ENCODE measurements at places on chromosomes 12 and 14.

- DNase-seq, result no peak
These were observed 150.1 kb downstream of the PRKCH start for GRCh38 chr14:61471297-61472005.

- no peak for DNase-seq
These were observed 7.9 kb downstream of the CD9 start for GRCh38 chr12:6208130-6208529.

- no peak for DNase-seq
These were observed 51.9 kb downstream of the GALNT9 start for GRCh38 chr12:132277374-132277941.

DNA sequence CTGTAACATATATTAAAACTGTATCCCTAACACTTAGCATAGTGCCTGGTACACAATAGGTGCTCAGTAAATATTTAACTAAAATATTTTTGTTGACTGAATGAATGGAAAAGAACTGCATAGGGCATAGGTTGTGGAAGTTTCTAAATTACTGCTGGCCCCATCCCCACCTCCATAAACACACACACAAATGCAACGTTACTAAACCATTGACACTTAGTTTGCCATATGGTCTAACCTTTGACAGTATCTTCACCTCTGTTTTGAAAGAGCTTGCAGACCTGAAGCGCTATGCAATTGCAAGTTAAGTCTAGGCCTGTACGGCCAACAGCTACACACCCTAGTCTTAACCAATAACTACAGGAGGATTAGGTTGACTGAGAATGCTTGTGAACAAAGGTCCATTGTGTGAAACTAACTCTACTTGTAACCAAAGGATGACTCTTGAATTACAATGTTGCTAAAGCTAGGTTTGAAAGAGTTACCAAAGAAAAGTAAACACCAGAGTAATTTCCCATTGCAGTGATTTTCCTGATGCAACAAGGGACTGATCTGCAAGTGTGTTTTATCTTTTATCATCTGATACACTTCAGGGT lies 924 bp upstream of the MANSC1 start:
- DNase-seq, result no peak

DNA sequence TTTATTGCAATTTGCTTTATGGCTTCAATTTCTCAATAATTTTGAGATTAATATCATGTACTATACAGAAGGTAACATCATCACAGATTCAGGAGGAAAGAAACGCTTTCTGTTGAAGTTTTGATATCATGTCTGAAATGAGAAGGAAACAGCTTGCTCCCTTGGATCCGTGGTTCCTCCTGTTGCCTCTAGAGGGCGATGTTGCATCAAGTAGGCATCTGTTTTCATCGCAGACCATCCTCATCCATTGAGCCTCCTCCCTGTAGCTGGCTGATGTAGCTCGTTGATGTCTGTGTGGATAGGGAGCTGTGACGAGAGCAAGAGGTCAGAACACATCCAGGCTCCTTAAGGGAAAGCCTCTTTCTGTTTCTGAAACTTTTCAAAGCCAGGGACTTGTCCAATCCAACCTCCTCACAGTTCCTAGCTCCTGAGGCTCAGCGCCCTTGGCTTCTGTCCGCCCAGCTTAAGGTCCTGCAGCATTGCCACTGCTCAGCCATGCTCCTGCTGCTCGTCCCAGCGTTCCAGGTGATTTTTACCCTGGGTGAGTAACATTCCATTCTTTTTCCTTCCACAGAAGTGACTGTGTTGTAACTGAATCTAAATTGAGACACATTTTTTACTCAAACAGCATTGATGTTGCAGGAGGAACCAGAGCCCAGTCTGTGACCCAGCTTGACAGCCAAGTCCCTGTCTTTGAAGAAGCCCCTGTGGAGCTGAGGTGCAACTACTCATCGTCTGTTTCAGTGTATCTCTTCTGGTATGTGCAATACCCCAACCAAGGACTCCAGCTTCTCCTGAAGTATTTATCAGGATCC lies 304.8 kb upstream of the OR4E1 start:
- no peak for DNase-seq

DNA sequence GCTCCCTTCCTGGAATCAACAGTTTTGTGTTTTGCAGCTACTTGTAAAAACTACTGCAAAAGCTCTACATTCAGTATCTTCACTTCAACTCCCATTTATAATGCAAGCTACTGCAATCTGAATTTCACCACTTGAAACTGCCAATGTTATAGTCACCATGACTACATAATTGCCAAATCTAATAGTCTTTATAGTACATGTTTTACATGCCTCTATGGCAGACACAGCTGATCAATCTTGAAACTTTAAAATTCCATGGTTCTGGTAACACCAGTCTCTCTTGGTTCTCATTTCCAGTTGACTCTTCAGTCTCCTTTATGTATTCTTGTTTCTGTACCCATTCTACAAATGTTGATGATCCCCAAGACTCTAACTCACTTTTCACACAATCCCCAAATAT lies 185.9 kb downstream of the MED13L start:
- DNase-seq, result no peak

GRCh38 chr14:105064721-105065143 lies 498 bp downstream of the GPR132 start:
- DNase-seq, result no peak

GRCh38 chr14:31194661-31195060 lies 12.9 kb downstream of the HECTD1 start:
- DNase-seq, result no peak

GRCh38 chr14:22433069-22433468 lies 156.0 kb downstream of the DAD1 start:
- DNase-seq, result no peak

DNA sequence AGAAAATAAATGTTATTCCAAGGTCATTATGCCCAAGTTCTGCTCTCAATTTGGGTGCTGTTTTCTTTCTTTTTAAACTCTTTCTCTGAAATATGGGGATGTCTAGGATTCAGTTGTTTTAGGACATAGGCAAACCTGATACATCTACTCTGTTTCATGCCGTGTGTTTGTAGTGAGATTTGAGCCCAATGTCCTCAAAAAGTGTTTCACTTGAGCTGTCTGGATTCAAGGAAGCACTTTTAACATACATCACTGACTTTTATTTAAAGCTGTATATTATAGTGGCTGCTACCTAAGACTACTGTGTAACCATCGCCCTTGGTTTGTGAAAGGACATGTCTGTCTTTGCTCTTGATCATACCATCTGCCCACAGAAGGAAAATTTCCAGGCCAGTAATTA lies 709.3 kb upstream of the STXBP6 start:
- DNase-seq, result no peak

DNA sequence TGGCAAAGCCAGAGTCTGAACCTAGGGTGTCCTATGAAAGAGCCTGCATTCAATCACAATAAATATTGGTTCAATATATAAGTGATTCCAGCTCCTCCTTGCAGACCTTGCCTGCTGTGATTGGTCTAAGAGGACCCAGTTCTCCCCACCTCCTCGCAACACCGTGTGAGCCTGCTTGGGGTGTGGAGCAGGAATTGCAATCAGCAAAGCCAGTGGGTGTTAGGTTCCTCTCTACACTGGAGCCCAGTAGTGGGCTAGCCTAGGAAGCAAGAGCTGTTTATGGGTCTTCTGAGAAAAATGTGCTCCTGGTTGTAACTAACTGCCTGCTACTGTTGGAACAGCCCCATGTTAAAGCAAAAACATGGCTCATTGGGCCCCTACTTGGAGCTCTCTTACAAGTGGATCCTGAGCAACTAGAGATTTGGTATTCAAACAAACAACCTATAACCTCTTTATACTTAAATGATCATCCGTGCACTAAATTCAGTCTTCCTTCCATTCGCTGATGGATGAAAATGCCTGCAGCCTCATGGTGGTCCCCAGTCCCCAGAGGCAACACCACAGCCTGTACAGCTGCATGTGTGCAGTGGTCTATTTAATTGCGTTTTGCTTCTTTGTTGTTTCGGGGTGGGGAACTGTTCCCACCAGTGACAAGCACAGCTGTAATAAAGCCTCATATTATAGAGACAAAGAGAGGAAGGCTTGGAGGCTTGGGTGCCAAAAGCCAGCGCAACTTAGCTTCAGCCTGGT lies 3.7 kb upstream of the SELPLG start:
- DNase-seq, result no peak

DNA sequence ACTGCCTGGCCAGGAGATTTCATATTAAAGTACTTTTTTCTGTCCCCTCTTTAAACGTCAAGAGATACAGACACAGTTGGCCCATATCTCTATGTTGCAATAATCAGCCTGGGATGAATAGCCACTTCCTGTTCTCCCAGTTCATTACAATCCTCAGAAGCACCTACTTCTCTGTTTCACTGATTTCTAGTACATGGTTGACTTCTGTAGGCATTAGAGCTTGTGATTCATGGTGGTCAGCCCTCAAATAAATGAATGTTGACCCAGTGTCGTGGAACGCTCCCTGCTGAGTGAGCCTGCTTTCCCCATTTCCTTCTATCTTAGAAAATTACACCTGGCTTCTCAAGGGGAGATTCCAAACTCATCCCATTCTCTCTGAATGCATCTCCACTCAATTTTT lies 416.7 kb downstream of the PDZRN4 start:
- DNase-seq, result no peak

- no peak for DNase-seq
These were observed 28.4 kb upstream of the FBRSL1 start for GRCh38 chr12:132461526-132461925.

GRCh38 chr12:24718617-24719016 lies 230.3 kb downstream of the BCAT1 start:
- no peak for DNase-seq

DNA sequence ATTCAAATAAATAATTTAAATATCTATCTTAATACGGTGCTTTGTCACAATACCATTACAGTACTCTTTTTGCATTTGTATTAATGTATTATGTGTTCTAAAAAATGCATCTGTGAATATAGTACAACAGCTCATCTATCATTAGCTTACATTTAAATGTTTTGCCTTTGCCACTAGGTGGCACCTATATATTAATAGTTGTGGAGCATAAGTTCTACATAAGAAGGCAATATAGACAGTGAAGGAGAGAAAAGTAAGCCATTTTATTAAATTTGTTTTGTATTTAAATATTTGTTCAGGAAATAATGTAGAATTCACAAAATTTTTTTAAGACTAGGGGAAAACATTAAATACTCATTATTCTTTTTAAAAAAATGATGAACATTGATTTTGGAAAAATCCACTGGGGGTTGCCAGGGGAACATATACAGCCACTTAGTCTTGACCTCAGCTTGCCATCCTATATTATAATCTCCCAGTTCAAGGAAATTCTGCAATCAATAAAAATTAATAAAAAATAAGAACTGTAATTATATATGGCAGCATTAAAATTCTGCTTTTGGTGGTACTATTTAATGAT lies 9.8 kb downstream of the CCER1 start:
- no peak for DNase-seq

GRCh38 chr12:41940571-41940970 lies 204.1 kb downstream of the GXYLT1 start:
- no peak for DNase-seq

- no peak for DNase-seq
These were observed 23.3 kb downstream of the CHST11 start for GRCh38 chr12:104480012-104480411.

- no peak for DNase-seq
These were observed 164.3 kb upstream of the TMPO start for GRCh38 chr12:98351089-98351488.

GRCh38 chr12:131348646-131349045 lies 362.2 kb upstream of the SFSWAP start:
- no peak for DNase-seq

DNA sequence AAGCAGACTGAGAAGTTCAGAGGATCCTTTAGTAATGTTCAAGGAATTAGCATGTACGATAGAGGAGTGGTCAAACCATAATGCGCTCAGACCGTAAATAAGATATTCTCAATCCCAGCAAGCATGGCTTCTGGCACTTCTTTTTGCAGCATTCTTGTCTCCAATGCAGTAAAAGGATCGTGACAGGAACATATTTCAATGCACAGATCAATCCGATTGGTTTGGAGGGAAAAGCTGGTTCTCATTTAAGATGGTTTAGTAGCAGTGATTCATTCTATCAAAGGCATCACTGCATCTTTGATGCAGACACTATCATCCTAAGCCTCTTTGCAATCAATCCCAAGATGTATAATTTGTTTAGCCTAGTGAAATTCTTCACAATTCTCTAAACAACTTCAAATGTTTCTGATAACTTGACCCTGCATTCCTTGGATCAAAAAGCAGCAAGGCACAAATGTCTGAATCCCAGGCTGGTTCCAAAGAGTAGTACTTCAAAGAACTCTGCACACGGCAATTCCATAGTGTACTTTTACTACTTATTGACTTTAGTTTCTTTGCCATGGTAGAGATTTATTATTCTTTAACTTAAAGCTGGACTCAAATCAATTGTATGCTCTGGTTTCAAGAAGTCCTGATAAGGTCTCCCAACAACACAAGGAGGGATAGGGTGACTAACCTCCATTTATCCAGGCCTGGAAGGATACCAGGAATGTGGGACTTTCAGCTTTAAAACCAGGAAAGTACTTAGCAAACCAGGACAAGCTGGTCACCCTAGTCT lies 96.8 kb upstream of the MDM1 start:
- DNase-seq, result no peak

DNA sequence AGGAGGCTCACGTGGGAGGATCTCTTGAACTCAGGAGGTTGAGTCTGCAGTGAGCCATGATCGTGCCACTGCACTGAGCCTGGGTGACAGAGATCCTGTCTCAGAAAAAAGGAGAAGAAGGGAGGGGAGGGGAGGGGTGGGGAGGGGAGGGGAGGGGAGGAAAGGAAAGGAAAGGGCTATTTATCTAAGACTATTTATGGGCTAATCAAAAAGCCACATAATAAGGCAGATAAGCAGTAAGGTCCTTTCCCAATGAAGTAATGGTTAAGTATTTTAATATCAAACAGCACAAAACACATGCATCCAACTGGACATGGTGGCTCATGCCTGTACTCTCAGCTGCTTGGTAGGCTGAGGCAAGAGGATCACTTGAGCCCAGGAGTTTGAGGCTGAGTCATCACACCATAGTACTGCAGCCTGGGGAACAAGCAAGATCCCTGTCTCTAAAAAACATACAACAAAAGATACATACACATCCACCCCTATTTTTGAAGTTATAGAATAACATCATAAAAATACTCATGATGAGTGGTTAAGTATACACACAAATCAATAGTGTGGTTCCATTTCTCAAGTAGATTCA lies 9.7 kb downstream of the PAWR start:
- no peak for DNase-seq
